ENCODE measurements at places on chromosomes 7 and 10.

GRCh38 chr10:94673614-94674321, 9.8 kb upstream of the CYP2C18 start:
- no peak for DNase-seq

- DNase-seq, result no peak
These were observed 42.5 kb upstream of the TMEM236 start for GRCh38 chr10:17709492-17709891.

DNA sequence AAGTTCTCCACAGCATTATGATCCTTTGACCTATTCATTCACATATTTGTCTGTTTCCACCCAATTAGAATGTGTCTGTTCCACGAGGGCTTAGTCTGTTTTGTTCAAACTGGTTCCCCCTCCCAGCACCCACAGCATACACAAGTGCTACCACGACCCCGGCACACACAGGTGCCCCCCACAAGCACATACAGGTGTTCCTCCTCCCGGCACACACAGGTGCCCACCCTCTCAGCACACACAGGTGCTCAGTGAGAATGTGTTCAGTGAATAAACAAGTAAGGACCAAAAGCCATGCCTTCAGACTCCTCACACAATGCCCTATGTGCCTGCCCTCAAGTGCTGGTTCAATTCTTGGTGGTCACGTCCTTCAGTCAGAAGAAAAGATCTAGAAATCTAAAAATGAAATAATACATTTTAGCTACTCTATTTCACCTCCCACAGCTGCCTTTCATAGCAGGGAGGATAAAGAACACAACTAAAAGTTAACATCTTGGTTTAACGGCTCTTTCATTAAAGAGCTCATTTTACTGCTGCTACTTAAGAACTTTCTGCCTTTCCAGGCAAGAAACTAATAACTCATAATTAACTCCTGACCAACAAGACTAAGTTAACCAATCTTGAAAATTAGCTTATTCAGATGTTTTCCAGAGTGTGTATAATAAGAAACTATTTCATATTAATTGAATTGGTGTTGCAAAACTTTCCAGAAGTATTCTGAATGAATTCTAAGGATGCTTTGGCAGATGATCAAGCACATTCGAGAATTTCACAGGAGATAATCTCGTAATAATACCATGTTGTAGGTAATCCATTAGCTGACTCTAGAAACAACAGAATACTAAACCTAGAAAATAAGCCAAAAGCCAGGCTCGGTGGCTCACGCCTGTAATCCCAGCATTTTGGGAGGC, 2.3 kb downstream of the DNMBP start:
- DNase-seq, result no peak

GRCh38 chr10:10564081-10564794, 453.4 kb upstream of the CELF2 start:
- no peak for DNase-seq

DNA sequence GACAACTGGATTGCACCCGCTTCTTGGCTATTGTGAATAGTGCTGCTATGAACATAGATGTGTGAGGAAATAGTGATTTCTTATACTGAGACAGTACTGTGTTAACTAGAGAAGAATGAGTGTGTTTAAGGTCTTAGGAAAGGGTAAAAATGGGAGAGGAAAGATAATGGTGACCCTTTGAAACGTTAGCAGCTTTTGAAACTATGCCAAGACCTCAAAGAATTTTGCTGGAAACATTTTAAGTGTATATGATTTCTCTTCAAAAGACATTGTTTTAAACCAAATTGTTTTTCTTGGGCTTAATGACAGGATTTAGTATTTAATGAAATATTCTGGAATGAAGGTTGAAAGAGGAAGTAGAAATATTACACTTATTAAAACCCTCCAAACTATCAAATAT, 100.8 kb upstream of the ARHGAP21 start:
- DNase-seq, result no peak

- no peak for DNase-seq
These were observed 201.4 kb downstream of the HECW1 start for GRCh38 chr7:43313628-43314378.

- no peak for DNase-seq
These were observed 68.1 kb downstream of the CALN1 start for GRCh38 chr7:72343991-72344390.

- DNase-seq, result no peak
These were observed 17.5 kb downstream of the RCC1L start for GRCh38 chr7:75055830-75056772.

DNA sequence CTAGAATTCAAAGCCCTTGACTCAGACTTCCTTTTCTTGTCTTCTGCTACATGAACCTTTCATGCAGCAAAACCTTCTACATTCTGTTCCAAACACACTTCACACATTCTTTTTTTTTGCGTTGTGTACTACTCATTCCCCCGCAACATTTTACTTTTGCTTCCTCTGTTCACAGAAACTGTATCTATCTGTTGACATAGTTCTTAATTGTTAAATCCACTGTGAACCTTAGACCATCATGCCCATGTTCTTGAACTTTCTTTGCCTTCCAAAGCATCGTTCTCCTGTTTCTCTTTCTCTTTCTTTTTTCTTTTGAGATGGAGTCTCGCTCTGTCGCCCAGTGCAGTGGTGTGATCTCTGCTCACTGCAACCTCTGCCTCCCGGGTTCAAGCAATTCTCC, 14.2 kb downstream of the CCSER2 start:
- DNase-seq, result no peak

DNA sequence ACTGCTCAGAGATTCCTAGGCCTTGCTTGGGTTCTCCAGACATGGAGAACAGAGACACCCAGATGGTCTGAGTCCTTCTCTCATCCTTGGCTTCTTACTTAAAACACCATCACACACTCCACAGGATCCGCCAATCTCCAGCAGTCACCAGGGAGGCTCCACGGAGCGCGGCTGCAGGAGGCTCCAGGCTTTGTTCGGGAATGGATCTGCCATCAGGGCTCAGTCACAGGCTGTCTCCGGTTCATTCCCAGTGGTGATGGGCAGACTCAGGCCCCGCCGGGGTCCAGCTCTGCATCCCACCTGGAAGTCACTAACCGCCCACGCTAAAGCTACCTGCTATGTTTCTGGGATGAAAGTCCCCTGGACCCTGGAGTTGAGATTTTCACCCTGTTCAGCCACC, 312.9 kb downstream of the TCERG1L start:
- no peak for DNase-seq

- no peak for DNase-seq
These were observed 460.4 kb downstream of the PTPRN2 start for GRCh38 chr7:158127241-158127640.

GRCh38 chr7:18936265-18936664, 181.2 kb downstream of the TWIST1 start:
- no peak for DNase-seq

- no peak for DNase-seq
These were observed 108.0 kb upstream of the KMT2C start for GRCh38 chr7:152543799-152544198.

DNA sequence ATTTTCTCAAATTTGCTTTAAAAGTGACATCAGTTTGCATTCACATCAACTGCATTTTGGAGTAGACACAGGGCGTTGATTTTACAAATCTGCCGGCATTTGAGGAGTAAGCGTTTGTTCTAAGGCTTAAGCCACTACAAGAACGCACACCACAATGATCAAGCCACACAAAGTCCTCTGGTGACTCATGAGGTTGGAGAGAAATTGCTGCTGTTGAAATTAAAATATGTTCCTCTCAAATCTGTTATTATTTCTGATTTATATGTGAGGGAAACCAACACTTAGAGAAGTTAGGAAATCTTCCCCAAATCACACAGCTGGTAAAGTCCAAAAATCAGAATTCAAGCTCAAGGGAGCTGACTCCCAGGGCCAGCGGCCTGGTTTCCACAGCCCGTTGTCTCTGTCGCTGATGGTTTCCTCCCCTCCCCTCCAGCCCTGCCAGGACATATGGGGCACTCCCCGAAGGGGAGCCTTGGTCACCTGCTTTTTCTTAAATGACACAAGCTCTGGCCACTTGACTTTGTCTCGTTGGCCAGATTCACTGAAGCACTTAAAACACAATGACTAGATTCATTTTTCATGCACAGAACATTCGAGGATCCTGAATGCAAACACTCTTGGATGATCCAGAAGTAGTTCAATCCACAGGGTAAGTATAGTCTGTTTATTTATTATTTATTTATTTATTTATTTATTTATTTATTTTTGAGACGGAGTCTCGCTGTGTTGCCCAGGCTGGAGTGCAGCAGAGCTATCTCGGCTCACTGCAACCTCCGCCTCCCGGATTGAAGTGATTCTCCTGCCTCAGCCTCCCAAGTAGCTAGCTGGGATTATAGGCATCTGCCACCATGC, 29.2 kb upstream of the KLF6 start:
- no peak for DNase-seq

DNA sequence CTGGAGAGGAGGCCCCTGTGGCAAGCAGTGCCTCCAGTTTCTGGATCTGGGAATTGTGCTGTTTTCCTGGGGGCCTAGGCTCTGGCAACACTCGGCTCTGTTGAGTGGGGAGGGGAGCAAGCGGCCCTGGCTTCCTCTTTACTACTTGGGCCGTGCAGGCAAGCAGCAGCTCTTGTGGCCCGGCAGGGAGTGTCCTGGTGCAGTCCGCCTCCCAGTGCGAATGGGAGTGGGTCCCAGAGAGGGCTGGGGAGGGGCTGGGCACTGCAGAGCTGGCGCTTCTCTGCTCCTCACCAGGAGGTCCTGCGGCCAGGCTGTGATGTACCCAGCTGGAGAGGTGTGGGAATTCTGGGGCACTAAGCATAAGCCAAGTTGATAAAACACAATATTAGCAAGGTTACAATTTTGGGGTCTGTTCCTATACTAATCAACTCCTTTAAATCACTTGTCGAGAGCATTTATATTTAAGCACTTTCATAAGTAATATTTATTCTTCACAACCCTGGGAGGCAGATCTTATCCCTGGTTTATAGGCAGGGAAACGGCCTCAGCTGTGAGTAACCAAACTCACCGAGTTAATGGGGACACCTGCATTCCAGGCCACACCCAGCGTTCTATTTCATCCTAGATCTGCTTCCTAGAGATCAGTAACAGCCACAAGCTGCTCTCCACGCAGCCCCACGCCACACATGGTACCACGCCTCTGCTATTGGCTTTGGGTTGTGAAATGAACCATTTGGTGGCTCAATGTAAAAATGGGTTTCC, 183.4 kb upstream of the PLXNA4 start:
- DNase-seq, result no peak

- DNase-seq, result no peak
These were observed 142.8 kb downstream of the ADK start for GRCh38 chr10:74293686-74294371.

DNA sequence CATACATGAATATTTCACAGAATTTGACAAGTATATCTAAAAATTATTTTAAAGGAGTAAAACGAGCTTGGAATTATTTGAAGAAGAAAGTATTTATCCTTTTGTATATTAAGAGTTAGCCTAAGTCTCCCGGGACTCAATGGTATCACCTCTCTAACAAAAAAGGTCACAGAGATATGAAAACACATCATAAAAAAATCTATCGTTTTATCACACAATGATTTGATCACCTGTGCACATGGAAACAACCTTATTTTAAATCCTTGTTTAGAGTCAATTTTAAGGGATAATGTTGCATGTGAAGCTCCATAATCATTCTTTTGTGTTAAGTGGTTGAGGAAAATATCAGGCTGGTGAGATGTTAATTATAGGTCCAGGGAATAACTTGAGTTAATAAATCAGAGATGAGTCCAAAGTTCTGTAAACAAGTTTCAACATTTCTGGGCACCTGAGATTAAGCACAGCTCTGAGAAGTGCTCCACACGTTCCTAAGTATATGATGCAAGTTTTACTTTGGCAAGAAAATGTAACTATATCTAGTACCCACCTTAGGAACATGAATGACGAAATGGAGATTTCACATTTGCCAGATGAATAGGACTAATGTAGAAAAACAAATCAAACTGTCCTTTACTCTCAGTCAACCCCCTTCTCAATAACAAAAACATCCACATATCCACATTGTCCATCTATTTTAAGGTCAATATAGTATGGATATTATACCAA, 148.5 kb upstream of the AKR1E2 start:
- no peak for DNase-seq

DNA sequence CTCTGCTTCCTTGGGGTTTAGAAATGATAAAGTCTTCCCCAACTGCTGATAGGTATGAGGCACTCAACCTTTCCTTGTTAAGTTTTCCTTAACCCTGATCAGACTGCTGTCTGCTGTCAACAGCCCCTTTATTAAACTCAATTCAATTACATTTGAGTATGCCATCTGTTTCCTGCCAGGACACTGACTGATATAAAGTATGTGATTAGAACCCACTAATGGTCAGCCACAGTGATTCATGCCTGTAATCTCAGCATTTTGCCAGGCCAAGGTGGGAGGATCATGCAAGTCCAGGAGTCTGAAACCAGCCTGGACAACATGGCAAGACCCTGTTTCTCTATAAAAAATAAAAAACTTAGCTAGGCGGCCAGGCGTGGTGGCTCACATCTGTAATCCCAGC, 18.1 kb downstream of the BAZ1B start:
- DNase-seq, result no peak

DNA sequence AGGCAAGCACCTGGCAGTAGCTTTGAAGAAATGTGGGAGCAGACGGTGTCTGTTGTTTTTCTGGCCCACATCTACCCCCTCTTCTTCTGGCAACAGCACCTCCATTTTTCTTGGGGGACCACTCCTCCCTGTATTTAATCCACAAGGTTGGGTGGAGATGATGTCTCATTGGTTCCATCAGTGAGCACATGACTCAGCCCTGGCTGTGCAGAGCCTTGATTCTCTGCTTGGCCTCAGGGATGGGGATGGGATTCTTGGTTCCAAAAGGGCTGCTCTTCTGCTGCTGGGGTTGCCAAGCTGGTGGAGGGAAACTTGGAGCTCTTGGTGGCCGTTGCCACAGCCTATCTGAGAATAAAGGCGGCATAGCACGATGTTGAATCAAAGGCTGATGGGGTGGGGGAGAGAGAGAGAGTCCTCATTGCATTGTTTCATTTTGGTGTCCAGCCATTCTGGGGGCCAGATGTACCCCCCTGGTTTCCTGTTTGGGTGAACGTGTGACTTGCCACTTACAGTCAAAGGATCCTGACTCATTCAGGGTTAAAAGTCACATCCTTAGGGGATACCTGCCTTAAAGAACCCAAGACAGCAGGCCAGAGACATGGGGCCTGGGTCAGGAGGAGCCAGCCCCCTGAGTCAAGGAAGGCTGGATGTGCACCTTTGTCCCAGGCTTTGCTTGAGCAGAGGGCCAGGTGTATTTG, 25.9 kb downstream of the GRK5 start:
- no peak for DNase-seq

- no peak for DNase-seq
These were observed 146.7 kb upstream of the TMEM196 start for GRCh38 chr7:19920166-19920565.

DNA sequence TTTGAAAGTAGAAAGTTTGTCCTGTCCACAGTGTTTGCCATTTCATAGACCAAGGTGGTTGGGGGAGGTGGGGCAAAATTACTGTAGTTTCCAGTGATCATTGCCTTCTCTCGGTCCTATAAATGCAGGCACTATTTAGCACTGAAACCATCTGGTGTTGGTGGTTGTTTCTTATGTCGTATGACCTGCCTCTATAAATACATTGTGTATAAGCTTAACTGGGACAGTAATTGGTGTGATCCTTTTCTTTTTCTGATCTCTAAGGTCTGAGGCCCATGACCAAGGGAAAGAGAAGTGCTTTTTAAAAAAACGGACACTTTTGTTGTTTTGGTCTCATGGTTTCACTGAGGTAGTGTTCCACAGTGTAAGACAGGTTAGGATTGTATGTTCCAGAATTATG, 63.1 kb downstream of the AUTS2 start:
- no peak for DNase-seq
